Heart left ventricle (tissue), 16 donors: ENCODE measurements at places on chromosomes 6 and 20. TPM values are rescaled to one million over a fixed set of nuclear protein-coding genes. Genes with fewer than 3 reads are reported as not detected.

DNA sequence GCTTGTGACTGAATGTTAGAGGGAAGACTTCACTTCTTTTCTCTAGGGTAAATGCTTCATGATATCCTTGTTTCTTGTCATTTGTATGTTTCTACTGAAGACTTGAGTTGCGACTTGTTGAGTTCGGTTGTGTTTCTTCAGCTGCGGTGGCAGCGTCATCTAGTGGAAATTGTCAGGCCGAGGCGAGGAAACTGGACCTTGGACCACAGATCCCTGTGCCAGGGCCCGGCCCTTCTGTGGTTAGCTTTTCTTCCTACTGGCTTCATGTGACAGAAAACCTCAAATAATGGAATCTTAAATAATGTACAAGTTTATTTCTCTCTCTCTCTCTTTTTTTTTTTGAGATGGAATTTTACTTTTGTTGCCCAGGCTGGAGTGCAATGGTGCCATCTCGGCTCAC lies 12.4 kb downstream of the MTHFD1L start:
- no peak overlapping the region for H3K4me3 ChIP-seq
- H3K27me3 ChIP-seq: no peaks in the 10 kb centered on the region
- DNase-seq: no peak
- no peaks in the 10 kb centered on the region for H3K36me3 ChIP-seq
- no peak overlapping the region for H3K27ac ChIP-seq

GRCh38 chr6:117840541-117840983 lies 66.5 kb upstream of the SLC35F1 start:
- H3K36me3 ChIP-seq: no peaks in the 10 kb centered on the region
- H3K4me3 ChIP-seq: no peak overlapping the region

The ULBP3 gene
- 1.4 TPM for total RNA-seq

- no peak overlapping the region for H3K27ac ChIP-seq
- no peaks in the 10 kb centered on the region for H3K4me1 ChIP-seq
- no peak overlapping the region for H3K4me3 ChIP-seq
- H3K27me3 ChIP-seq: no peaks in the 10 kb centered on the region
These were observed 113.2 kb downstream of the PRDM1 start for GRCh38 chr6:106199331-106199730.

GRCh38 chr6:37381579-37381978 lies 27.8 kb downstream of the RNF8 start:
- no peak overlapping the region for H3K27ac ChIP-seq
- DNase-seq: no peak
- peaks cover 12% of the 10 kb centered on the region for H3K36me3 ChIP-seq
- no peaks in the 10 kb centered on the region for H3K4me1 ChIP-seq
- H3K4me3 ChIP-seq: no peak overlapping the region
- no peaks in the 10 kb centered on the region for H3K27me3 ChIP-seq

DNA sequence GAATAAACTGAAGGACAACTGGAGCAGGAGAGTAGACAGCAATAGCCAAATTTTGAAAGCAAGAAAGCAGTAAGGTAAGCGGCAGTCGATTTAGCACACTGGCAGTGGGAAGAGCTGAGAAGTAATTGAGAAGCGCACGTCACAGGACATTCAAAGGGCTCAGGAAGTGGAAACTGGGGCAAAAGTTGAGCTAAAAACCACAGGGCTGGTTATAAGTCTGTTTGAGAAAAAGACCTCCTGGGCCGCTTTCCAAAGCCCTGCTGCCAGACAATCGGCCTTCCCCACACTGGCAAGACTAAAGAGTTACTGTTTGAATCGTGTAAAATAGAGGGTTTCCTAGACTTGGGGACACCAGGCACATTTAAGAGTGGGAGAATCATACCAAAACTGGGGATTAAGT lies 161.4 kb downstream of the DNAH8 start:
- DNase-seq: no peak
- H3K4me3 ChIP-seq: no peak overlapping the region
- no peaks in the 10 kb centered on the region for H3K36me3 ChIP-seq
- H3K4me1 ChIP-seq: no peaks in the 10 kb centered on the region
- no peak overlapping the region for H3K27ac ChIP-seq

DNA sequence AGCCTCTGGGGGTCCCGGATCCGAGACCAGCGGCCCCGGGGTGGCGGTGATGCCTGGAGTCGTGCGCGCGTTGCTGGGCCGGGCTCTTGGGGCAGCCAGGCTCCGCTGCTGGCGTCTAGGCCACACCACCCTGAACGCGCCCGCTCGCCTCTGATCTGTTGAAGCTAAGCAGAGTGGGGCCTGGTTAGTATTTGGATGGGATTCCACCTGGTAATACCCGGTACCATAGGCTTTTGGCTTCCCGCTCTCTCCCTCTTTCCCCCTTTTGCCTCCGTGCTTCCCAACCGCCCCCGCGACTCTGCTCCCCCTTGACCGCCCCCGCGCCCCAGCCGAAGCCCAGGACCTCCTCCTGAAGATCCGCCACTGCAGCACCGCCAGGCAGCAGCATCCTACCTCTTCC lies 1383.5 kb upstream of the DEFB115 start:
- no peaks in the 10 kb centered on the region for H3K36me3 ChIP-seq
- H3K27me3 ChIP-seq: no peaks in the 10 kb centered on the region
- H3K4me1 ChIP-seq: no peaks in the 10 kb centered on the region
- H3K27ac ChIP-seq: no peak overlapping the region
- peak; percentile 74 for DNase-seq
- no peak overlapping the region for H3K4me3 ChIP-seq

The PTPRK gene
- 41.1 TPM for total RNA-seq
